ENCODE measurements at places on chromosomes 1 and 21.
A peak's percentile ranks its signal among the peaks of the same experiment; 100 is the strongest.

DNA sequence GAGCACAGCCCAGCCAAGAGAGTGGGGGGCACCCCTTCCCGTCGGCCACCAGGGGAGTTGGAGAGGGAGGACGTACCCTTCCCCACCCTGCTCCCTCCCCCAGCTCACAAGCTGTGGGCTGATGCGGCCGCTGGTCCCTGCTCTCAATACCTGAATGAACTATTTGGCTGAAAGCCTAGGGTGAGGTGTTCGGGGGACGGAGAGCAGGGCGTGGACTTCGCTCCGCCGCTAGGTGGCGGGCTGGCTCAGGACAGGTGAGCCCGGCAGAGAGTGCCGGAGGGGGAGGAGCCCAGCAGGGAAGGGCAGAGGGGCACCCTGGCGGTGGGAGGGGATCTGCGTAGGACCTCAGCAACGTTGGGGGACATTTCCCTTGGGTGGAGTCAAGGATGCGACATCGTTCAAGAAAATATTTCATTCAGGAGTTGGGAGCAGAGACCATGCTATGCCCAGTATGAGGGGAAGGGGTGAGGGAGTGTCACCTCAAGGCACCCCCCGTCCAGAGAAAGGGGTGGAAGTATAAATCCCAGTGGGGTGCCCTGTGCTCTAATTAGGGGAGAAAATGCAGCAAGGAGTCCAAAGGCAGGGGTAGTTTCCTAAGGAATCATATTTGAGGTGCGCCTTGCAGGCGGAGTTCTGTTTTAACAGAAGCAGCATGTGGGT, 12.0 kb upstream of the RHBG start:
- DNase-seq = no peak

GRCh38 chr1:207396168-207396746, 57.9 kb upstream of the CR2 start:
- no peak for DNase-seq

GRCh38 chr1:115158181-115158580, 68.9 kb upstream of the TSPAN2 start:
- no peak for DNase-seq

GRCh38 chr1:16205891-16206546, 6.4 kb downstream of the ARHGEF19 start:
- DNase-seq = no peak

DNA sequence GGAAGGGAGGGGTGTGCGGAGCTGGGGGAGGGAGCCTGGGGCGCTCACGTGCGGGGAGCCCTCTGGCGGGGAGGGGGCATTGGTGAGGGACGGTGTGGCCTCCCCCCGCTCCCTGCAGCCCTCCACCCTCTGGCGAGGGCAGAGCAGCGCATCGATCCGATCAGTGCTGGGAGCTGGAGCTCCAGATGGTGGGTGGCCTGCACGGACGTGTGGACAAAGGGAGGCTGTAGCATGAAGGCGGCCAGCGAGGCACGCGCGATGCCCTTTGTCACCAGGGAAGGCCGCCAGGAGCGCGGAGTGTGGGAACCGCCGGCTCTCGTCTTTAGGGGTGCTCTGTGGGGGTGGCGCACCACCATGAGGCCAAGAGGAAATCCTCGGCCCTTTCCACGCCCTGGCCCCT, 5.4 kb upstream of the HES5 start:
- no peak for DNase-seq

- DNase-seq = no peak
These were observed 68.0 kb downstream of the LMX1A start for GRCh38 chr1:165288350-165289120.

- DNase-seq = no peak
These were observed 3.6 kb downstream of the XKR8 start for GRCh38 chr1:27963393-27963792.

DNA sequence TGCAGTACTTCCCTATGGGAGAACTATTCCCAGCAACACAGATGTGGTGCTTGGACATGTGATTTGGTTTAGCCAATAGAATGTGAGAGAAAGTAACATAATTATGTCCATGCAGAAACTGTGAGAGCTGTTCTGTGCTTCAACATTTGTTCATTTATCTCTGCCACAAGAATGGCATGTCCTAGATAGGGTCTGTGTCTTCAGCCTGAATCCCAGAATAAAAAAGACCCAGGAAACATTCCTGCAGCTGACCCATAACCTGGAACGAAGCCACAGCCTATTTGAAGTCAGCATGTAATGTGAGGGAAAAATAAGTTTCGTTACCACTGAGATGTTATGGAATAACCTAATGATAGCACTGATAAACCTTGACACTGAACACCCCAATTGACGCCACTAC, 552.0 kb upstream of the USP24 start:
- no peak for DNase-seq

DNA sequence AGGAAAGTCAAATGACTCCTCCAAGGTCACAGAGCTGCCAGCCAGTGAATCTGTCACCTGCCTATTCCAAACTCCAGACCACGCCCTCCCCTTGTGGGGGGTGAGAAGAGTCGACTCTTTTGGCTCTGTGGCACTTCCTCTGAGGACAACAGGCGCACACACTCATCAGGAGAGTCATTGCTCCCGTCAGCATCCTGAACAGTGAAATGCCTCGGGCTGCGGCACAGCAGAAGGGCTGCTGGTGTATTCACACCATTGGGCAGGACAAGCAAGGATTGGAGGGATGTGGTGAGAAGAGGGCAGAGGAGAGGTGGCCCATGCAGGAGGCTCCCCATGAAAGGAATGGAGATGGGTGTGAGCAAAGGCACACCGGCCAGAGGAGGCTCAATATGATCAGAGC, 239.0 kb downstream of the TOMM20 start:
- no peak for DNase-seq

DNA sequence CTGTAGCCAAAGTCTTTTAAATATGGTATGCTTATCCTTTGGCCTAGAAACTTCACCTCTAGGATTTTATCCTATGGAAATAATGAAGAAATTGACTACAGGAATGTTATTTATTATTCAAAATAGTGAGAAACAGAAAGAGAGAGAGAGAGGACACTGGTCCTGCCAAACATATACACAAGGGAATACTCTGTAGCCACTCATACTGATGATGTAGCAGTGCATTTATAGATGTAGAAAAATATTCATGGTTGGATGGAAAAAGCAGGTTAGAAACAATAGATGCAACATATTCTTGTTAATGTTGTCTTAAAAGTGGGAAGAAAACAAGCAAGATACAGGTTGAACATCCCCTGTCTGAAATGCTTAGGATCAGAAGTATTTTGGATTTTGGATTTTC, 22.2 kb upstream of the EPHB2 start:
- DNase-seq = no peak

- no peak for DNase-seq
These were observed 227.3 kb downstream of the BRINP3 start for GRCh38 chr1:190250368-190250767.

- DNase-seq = no peak
These were observed 142.5 kb downstream of the TRABD2B start for GRCh38 chr1:47854552-47855144.

GRCh38 chr1:235624721-235625333, 24.8 kb downstream of the GNG4 start:
- DNase-seq = no peak

GRCh38 chr1:63274979-63275378, 47.4 kb upstream of the FOXD3 start:
- no peak for DNase-seq

DNA sequence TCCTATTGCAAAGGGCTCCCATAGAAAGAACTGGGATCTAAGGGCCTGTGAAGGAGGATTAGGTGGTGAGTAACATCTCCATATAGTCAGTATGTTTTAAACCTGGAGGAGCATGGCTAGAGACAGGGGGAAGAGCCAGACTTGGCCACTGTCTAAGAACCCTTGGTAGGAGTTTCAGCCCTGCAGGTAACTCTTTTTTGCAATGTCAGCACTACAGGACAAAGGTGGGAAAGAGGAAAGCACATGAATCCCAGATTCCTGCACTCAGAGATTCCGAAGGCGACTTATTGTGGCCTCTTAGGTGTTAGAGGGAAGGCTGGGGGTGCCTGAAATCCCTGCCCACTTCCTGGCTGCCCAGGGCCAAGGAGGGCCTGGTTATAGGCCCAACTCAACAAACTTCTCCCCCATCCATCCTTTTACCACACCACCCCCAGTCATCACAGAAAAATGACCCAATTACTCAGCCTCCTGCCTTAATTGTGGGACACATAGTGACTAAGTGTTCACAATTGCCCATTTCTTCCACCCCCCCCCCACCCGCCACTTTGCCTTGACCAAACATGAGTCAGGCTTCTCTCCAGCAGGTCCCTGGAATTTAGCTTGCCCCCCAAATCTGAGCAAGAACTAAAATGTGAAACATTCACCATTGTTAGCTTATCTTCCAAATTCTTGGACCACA, 1.9 kb upstream of the NTNG1 start:
- peak; percentile 49 for DNase-seq

DNA sequence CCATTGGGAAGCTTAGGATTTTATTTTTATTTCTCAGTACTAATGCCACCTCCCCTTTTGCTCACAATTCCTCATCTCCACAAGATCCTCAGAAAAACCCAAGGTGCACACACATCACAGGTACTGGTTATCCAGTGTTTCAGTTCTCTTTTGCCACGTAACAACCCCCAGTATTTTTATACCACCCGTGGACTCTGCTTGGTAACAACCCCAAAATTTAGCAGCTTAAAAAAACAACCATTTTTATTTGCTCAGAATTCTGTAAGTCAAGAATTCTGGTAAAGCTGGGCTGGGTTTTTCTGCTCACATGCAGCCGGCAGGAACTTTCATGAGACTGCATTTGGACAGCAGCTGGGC, 180.0 kb downstream of the KAZN start:
- no peak for DNase-seq

DNA sequence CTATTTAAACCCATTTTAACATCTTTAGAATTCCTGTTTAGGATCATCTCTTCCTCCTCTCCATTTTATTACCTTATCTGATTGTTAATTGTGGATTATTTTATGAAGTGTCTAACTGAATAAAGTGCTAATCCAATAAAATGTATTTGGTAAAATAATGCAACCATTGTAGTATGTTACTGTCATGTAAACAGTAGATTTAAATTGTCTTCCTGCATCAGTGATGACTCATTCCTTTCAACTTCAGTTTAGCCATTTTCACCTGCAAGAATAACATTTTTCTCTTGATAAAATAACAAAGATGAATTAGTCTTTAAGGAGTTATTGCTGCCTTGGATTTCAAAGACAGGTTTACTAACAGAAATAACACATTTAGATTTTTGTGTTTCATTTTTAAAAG, 5.4 kb downstream of the PPP2R5A start:
- DNase-seq = peak; percentile 14

GRCh38 chr1:201551877-201552731, 13.2 kb downstream of the NAV1 start:
- DNase-seq = peak; percentile 67

- no peak for DNase-seq
These were observed 116.0 kb downstream of the TOMM20 start for GRCh38 chr1:235012436-235013210.

- DNase-seq = no peak
These were observed 30.5 kb downstream of the PIGK start for GRCh38 chr1:77188770-77189169.

DNA sequence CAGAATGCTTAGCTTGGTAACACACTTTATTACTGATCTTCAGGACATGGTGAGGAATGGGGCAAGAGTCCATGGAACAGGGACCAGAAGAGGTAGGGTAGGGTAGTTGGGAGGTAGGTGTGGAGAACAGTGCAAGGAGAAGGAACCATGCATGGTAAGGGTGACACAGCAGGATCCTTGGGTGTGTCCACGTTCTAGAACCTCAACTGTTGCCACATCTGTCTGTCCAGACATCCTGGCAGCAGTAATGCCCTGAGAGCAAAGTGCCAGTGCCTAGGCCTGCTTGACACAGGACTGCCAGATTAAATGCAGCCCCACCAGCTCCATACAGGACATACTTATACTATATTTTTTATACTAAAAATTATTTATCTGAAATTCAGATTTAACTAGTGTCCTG, 13.9 kb downstream of the DMAP1 start:
- no peak for DNase-seq

- DNase-seq = no peak
These were observed 24.6 kb upstream of the COL9A2 start for GRCh38 chr1:40341491-40342380.

DNA sequence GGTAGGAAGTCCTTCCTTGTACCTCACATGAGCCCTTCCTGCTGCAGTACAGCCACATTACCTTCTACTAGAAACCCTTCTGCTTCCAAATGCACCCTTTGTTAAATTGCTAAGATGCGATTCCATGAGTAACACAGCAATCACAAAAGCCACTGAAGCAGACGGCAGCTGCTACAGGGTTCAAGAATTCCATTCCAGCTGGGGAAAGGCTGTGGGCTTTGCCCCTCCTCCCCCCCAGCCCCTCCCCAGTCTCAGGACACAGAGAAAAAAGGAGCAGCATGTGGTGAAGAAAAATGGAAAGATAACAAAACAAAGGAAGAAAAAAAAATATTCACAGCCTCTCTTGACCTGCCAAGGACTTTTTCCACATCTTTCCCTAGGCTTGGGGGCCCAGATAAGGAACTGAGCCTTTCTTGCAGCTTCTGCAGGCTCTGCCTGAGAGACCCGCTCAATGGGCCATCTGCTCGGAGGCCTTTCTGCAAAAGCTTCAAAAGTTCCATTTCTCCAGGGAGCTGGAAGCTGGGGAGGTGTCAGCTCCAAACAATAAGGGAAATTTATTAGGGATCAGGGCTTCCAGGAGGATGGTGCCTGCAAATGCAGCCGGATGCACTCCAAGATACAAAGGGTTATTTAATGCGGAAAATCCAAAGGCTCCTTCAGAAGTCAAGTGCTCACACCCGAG, 72.1 kb downstream of the SYT2 start:
- DNase-seq = no peak

GRCh38 chr1:96918406-96918805, 196.8 kb downstream of the PTBP2 start:
- DNase-seq = no peak

- DNase-seq = no peak
These were observed 238.4 kb downstream of the NPHP4 start for GRCh38 chr1:5753549-5754421.

DNA sequence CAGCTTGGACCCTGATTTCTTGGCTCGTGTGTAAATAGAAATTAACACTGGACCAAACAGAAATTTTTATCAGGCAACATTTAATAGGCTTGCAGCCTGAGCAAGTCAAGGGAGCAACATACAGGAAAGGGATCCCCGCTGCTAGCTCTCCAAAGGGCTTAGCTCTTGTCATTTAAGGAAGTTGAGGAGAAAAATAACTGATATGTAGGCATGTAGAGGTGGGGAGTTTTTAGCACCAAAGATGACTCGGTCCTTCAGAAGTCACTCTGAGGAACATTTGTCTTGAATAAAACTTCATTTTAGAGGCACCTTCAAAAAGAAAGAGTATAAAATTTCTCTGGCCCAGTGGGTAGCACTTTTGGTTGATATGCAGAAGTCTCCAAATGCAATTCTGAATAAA, 27.1 kb downstream of the GBP2 start:
- no peak for DNase-seq

- no peak for DNase-seq
These were observed 11.1 kb downstream of the RNU1-2 start for GRCh38 chr1:16906873-16907272.
